ENCODE measurements at places on chromosomes 16 and 17.

DNA sequence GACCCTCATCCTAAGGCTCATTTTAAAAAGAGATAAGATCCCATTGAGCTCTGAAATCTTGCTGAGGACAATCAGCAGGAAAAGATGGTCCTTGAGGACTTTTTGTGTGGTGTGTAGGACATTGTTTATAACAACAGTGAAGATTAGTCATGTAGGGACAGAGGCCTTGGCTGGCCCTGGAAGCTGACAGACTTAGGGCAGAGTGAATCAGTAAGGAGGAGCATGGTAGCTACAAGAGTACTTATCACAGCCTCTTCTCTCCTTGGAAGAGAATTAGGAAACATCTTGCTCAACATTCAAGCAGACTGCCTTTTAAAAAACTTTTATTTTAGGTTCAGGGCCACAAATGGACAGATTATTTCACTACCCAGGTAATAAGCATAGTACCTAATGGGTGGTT is 665.9 kb upstream of the SALL1 start:
- no peak for DNase-seq

GRCh38 chr17:79006046-79006445 is 3.5 kb downstream of the CANT1 start:
- DNase-seq, result no peak

- DNase-seq, result no peak
These were observed 196.7 kb downstream of the CYB561 start for GRCh38 chr17:63249256-63250004.

DNA sequence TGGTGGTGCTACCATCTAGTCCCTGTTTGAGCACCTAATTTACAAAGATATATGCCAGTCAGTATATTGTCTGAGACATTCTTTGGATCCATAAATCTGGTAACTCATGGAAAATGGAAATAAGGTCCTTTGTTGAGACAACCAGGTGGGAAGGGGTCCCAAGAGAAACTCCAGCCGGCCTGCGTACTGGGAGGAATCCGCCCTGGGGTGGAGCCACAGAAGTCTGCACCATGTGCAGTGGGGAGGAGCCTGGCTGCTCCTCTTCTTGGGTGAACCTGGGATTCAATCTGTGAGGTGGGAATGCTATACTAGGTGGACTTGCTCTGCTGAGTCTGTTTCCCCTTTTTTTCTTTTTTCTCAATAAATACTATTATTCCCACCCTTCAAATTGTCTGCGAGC is 339.2 kb upstream of the TNRC6C start:
- DNase-seq, result no peak

- DNase-seq, result no peak
These were observed 1408.7 kb upstream of the GOT2 start for GRCh38 chr16:60142619-60143347.

- no peak for DNase-seq
These were observed 351 bp upstream of the GDPD1 start for GRCh38 chr17:59219992-59220327.

GRCh38 chr16:11542069-11542744 is 44.5 kb downstream of the LITAF start:
- no peak for DNase-seq

DNA sequence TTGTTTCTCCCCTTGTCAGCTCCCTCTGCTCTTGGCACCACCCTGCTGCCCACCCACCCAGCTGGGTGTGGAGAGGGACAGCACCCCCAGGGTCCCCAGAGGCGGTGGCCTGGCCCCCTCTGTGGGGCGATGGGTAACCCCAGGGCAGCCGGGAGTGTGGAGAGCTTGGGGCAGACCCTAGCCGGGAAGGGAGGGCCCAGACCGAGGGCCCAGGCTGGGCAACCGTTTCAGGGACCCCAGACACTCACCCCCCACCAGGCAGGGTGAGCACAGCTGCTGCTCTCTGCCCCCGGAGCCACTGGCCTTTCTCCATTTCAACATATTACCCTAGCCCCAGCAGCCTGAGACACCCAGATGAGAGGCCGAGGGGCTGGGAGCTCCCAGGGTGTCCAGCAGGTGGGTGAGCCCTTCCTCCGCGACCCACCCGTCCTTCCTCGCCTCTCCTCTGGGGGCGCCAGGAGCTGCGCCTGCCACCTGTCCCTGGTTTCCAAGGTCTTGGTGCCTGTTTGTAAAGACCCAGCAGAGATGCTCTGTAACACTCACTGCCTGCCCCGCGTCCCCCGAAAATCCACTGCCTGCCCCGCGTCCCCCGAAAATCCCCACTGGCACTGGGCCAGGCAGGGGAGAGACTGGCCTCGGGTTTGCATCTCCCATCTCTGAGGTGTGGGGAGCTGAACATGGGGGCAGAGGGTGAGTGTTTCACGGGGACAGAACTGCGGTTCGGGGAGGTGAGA is 45.4 kb downstream of the BAHCC1 start:
- DNase-seq, result peak; percentile 64

DNA sequence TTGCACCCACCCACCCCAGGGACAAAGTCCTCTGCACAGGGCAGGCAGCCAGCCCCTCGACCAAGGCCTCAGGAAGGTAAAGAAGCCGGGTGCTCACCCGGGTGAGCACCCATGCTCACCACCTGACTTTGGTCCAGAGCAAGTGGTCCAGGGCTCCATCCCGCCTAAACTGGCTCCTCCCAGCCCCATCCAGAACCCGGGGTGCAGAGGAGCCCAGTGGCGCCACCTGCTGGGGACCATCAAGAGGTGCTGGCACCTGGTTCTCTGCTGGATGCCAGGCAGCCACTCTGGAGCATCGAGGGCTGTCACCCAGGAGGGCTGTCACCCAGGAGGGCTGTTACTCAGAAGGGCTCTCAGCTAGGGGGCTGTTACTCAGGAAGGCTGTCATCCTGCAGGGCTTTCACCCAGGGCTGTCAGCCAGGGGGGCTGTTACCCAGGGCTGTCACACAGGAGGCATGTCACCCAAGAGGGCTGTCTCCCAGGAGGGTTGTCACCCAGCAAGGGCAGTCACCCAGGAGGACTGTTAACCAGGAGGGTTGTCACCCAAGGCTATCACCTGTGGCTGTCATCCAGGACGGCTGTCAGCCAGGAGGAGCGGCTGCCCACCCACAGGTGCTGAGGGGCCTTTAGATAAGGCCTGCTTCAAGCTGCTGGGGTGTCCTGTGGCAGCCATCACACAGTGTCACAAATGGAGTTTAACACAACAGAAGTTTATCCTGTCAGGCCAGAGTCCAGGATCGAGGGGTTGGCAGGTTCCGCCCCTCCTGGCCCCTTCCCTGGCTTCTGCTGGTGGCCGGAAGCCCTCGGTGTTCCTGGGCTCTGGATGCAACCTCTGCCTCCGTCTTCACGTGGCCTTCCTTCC is 98.5 kb downstream of the TNFRSF13B start:
- DNase-seq, result peak; percentile 40

- peak; percentile 11 for DNase-seq
These were observed 119.7 kb upstream of the MYOCD start for GRCh38 chr17:12545877-12546513.

GRCh38 chr17:69339937-69340336 is 13.0 kb upstream of the ABCA5 start:
- DNase-seq, result no peak

- no peak for DNase-seq
These were observed 808.8 kb upstream of the EEF2KMT start for GRCh38 chr16:5906351-5906750.

GRCh38 chr17:75428543-75429469 is 23.3 kb upstream of the GRB2 start:
- no peak for DNase-seq

DNA sequence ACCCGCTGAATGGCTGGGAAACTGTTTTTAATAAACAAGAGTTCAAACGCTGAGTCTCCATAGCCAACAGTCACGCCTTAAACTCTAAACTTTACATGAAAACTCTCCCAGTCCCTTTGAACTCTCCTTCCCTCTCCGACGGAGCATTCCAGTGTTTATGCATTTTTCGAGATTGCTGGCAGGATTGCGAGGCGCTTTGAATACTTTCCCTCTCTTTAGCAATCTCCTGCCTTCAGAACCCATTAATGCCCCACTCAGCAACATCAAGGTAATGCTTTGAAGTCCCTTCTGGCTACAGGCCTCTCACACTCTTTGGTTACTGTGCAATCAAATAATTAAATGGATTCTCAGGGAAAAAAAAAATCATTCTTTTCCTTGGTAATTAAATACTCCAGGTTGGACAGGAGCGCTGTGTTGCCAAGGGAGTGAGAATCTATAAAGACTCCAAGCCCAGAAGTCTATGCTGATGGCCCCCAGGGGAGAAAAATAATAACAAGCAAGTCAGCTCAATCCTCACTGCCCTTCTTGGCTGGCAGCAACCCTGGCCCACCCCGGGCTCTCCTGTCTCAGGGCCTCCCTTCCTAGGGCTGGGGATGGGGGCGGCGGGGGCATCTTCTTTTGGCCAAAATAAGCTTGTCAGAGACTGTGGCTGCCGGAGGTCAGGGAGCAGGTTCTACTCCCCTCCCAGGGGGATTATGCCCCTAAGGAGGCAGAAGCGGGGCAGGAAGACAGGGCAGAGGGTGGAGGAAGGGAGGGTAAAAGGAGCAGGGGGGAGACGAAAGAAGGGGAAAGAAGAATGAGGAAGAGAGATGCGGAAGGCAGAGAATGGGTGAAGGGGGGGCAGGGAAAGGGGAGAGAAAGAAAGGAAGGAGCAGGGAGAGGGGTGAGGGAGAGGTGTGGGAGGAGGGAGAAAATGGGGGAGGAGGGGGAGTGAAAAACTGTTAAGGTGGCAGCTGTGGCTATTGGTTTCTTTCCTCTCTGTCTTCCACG is 45.2 kb downstream of the AXIN2 start:
- DNase-seq, result no peak

GRCh38 chr17:33497623-33498022 is 204.5 kb upstream of the ASIC2 start:
- DNase-seq, result no peak

GRCh38 chr17:2275722-2276121 is 27.9 kb downstream of the SMG6 start:
- no peak for DNase-seq

DNA sequence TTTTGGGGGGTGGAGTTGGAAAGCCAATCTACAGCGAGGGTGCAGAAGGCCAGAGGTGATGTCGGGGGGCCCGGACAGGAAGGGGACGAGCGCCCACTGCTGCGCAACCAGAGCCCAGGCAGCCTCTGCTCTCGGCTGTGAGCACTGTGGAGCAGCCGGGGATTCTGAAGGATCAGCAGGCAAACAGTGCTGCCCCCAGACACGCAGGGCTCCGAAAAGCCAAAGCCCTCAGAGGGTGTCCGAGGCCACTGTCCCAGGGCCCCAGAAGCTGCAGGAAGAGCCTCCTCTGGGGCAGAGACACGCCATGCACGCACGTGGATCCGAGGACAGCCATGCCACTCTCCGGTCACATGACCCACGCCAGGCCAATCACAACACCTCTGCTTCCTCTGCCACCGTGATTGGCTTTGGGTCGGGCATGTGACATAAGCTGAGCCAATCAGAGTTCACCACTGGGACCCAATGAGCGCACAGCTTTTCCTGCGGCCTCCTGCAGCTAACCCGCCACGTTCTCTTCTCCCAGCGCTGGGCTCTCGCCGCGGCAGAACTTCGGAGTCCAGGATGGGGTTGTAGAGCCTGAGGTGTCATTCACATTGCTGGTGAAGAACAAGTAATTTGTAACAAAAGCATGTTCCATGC is 40.7 kb downstream of the ACTG1 start:
- DNase-seq, result no peak

DNA sequence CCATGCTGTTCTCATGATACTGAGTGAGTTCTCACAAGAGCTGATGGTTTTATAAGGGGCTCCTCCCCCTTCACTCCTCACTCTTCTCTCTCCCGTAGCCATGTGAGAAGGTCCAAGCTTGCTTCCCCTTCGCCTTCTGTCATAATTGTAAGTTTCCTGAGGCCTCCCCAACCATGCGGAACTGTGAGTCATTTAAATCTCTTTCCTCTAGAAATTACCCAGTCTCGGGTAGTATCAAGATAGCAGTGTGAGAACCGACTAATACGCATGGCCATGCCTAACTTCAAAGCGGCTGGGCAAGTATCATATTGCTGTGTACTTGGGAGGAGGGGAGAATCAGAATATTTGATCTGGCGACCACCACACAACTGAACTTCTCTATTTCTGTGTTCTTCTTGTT is 88.3 kb downstream of the PRKCB start:
- no peak for DNase-seq

GRCh38 chr16:85227946-85228862 is 115.9 kb upstream of the CIBAR2 start:
- no peak for DNase-seq

DNA sequence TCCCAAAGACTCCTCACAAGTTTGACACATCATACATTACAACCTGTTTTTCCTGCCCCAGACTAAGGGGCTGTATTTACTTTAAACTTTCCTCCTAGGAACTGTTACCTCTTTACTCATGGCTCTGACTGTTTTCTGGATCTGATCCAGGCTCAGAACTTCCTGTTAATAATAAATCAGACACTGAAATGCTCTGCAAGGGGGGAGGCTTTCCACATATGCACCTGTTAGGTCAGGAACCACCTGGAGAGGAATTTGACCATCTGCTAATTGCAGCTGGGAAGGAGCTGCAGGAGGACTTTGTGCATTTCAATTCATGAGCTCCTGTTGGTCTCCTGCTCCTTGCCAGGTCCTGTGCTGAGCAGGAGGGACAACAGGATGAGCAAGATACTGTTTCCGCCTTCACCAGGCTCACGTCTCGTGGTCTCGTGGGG is 476.9 kb upstream of the CDH5 start:
- no peak for DNase-seq

DNA sequence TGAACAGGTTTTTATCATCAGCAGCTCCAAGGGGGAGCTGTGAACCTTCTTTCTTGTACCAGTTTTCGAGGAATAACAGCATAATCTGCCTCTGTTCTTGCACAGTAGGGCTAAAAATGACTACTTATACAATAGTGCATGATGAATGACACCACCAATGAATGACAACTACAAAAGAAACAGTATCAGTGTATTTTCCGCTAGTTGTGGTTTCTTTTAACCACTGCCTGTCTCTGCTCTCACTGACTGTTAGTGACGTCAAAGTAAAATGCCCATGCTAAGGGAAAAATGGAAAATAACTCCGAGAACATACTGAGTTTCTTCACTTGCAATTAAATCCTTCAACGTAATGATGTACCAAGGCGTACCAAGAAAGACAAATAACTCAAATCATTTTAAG is 294.9 kb downstream of the MAP2K6 start:
- DNase-seq, result no peak

DNA sequence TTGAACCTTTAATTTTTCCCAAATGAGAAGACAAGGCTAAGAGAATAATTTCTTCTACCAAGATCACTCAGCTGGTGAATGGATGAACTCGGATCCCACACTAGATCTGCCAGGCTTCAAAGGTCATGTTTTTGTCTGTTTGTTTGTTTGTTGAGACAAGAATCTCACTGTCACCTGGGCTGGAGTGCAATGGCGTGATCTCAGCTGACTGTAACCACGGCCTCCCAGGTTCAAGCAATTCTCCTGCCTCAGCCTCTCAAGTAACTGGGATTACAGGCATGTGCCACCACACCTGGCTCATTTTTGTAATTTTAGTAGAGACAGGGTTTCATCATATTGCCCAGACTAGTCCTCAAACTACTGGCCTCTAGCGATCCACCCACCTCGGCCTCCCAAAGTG is 6.6 kb downstream of the ZNF19 start:
- DNase-seq, result no peak

GRCh38 chr16:73354434-73354833 is 306.5 kb upstream of the ZFHX3 start:
- no peak for DNase-seq
